ENCODE measurements at places on chromosomes 2 and 18.

GRCh38 chr2:96091711-96092572, 24.4 kb downstream of the ADRA2B start:
- DNase-seq: peak; percentile 73

DNA sequence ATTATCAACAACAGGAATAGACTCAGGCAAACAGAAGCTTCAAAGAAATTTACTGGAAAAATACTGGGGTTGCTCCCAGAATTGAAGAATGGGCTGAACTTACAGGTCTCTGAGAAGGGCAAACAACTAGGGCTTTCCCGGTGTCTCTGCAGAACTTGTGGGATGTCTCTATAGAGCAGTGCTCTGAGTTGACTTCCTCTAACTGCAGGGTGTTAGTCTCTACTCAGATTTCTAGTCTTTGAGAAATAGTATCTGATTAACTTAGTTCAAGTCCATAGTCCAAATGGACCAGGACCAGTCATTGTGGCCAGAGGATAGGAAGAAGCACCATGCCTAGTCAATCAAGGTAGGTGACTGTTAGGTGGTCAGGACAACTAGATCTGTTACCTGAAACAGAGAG, 45.8 kb downstream of the LIMS1 start:
- DNase-seq: no peak

- no peak for DNase-seq
Measured at GRCh38 chr2:23550553-23550952, 165.6 kb downstream of the KLHL29 start.

DNA sequence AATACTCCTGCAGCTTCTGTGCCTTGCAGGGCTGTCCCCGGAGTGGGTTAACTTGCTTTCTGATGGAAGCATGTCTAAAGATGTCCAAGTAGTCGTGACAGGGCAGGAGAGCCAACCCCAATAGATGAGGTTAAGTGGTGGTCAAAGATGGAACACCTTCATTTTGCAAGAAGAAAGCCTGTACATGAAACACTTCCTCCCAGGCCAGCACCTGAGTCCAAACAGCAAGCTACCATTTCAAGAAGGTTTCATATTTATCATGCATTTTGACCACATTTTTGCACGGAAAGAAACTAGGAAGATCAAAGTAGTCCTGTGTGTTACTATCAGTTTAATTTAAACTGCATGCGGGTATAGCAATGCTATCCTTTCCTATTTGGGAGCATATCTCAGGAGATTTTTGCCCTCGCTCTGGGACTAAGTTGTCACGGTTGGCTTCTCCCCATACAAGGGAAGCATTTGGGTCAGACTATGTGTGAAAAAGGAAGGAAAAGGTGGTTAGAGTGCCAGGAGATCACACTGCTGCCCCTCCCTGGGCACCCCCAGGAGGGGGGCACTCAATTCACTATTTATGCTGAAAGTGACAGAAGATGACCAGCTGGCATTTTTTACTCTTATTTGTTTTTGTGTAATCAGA, 187.6 kb downstream of the ZNF521 start:
- DNase-seq: no peak

GRCh38 chr18:29003194-29003593, 826.3 kb upstream of the CDH2 start:
- no peak for DNase-seq

DNA sequence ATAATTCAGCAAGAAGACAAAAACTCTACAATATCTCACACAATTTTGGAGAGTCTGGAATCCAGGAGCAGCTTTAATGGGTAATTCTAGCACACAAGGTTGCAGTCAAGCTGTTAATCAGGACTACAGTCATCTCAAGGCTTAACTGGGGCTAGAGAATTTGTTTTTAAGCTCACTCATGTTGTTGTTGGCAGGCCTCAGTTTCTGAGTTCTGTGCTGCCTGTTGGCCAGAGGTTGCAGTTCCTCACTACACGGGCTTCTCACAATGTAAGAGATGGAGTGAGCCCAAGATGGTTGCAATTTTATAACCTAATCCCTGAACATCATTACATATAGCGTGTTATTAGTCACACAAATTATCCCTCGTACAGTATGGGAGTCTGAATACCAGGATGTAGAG, 50.6 kb upstream of the TMEFF2 start:
- DNase-seq: no peak

GRCh38 chr18:57431002-57431382, 4.2 kb upstream of the ONECUT2 start:
- DNase-seq: no peak

- no peak for DNase-seq
Measured at GRCh38 chr2:99552529-99552928, 62.7 kb upstream of the REV1 start.

- no peak for DNase-seq
Measured at GRCh38 chr18:79393181-79393634, 2.5 kb upstream of the NFATC1 start.

DNA sequence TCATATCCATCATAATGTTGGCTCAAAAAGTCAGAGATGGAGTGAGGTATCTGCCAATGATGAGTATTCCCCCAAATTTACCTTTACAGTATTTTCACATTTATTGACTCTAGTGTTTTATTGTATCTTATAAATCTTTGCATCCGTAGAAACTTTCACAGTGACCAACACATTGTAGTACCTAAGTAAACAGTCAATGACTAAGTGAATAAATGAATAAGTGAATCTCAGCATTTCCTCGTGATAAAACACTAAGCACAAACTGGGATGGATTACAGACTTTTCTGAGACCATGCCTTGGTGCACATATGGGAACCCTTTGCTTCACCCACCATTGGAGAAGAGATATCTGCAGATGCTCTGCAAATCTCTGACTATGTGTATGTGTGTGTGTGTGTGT, 429.9 kb downstream of the NR4A2 start:
- DNase-seq: no peak

DNA sequence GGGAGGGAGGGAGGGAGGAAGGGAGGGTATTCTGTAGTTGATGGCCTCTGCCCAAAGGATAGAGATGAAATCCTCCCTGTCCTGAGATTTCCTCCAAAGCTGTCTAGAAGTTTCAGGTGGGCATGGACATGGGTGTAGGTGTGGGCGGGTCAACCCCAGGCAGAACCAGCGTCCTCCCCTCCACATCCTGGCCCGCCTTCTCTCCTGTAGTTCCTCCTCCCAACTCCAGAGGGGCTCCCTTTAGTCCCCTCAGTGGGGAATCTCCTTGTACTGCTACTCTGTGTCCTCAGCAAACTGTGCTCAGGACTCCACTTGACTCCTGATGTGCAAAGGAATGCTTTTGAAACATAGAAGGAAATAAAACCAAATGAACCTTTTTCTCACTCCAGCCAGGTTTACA, 88.1 kb downstream of the MRPS9 start:
- peak; percentile 67 for DNase-seq

- no peak for DNase-seq
Measured at GRCh38 chr2:171651667-171652415, 35.4 kb upstream of the DYNC1I2 start.

GRCh38 chr2:204183608-204184007, 247.0 kb downstream of the ICOS start:
- DNase-seq: no peak

DNA sequence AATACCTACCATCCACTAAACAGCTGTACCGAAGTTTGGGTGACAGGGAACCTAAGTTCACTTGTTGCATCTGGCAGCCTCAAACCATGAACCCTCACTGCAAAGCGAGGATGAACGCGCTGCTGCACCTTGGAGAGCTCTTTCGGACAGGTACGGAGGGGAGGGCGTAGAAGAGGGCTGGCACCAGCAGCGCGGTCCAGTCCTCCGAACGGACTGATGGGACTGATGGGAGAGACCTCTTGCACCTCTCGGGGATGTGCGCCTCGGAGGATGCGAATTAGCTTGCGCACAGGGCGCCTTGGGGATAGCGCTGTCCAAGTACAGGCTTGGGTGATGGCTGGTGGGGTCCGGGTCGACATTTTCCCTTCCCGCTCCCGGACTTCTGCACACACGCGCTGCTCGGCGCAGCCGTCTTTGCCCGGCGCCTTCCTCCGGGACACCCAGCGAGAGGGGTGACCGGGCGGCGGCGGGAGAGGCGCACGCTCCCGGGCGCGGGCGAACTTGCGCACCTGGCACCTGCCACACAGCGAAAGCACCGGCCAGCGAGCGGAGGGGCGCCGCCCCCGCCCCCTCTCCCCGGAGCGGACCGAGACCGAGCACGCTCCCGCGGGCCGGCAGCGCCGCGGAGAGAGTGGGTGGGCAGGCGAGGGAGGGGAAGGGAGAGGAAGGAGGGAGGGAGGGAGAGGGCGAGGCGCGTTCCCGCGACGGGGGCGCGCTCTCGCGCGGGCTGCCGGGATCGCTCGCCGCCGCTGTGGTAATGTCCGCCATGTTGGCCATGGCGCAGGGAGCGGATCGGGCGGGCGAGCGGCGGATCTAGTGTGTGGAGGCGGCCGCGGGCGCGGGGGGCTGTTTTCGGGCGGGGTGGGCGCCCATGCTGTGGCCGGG, at the start of gene EPC2:
EPC2 (plus strand) TSS at position 754 of the 885 bp plus-strand sequence. CDS start 267 bp downstream, outside the sequence.
- DNase-seq: peak; percentile 89

- no peak for DNase-seq
Measured at GRCh38 chr2:235897992-235898391, 270.2 kb downstream of the GBX2 start.

GRCh38 chr2:108909275-108909823, 79.7 kb downstream of the EDAR start:
- peak; percentile 18 for DNase-seq

- DNase-seq: no peak
Measured at GRCh38 chr18:66564236-66564635, 39.7 kb downstream of the CDH19 start.

GRCh38 chr18:7760967-7761948, 194.1 kb downstream of the PTPRM start:
- DNase-seq: no peak

- no peak for DNase-seq
Measured at GRCh38 chr18:21336846-21337245, 94.8 kb downstream of the GREB1L start.

- no peak for DNase-seq
Measured at GRCh38 chr2:97788986-97789644, 75.7 kb downstream of the ZAP70 start.

DNA sequence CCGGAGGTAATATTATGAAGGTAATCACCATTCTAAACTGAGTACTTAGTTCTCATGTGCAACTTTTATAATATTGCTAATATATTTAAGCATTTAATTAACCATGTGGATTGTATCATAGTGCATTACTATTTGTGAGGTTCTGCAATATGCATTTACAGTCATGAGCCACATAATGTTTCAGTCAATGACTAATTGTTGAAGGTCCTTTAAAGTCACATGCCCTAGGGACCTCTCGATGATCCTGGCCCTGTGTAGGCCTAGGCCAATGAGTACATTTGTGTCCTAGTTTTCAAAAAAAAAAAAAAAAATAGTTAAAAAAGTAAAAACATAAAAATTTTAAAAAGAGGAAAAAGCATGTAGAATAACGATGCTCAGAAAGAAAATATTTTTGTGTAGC, 298.0 kb downstream of the DSEL start:
- no peak for DNase-seq

DNA sequence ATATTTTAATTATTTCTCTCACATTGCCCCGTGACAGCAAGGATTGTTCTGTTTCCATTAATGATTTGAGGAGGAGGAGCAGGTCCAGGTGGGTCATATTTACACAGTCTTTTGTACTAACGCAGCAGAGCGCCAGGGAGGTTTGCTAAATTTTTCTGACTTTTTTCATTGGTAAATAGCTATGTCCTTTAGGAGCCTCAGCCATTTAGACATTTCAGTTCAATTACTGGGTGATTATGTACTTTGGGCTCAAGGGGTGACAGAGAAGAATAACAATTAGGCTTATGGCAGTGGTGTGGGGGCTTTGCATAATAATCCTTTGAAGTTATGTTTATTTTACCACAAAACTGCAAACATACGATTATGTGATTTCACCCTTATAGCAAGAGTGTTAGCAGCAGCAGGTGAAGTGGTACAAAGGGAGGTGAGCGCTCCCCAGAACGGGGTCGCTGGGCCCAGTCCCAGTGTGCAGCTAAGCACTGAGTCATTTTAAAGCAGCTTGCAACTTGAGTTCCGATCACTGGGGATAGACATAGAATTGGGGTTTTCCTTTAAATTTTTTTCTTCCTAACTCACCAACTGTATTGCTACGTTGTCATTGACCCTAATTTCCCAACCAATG, 80.3 kb downstream of the TSHZ1 start:
- DNase-seq: no peak

GRCh38 chr2:57460396-57461276, 586.0 kb upstream of the VRK2 start:
- no peak for DNase-seq

DNA sequence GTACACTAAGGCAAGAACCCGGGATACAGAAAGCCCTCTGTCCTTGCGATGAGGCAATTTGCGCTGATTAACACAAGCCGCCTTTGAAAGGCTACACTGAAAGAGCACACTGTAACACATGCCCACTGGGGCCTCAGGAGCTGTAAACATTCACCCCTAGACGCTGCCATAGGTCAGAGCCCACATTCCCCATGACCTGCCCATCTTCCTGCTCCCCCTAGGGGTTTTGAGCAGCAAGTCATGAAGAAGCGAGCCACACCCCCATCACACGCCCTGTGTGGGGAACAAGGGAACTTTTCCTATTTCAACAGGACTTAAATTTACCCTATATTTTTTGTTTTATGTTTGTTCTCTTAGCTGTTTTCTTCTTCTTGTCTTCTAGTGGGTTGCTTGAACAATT, 47.8 kb upstream of the SLC4A10 start:
- peak; percentile 87 for DNase-seq

- DNase-seq: no peak
Measured at GRCh38 chr2:127014630-127015029, 92.3 kb downstream of the BIN1 start.

GRCh38 chr2:32003791-32004190, 7.0 kb downstream of the MEMO1 start:
- DNase-seq: no peak

GRCh38 chr2:24824966-24825882, 32.0 kb downstream of the CENPO start:
- DNase-seq: peak; percentile 33

DNA sequence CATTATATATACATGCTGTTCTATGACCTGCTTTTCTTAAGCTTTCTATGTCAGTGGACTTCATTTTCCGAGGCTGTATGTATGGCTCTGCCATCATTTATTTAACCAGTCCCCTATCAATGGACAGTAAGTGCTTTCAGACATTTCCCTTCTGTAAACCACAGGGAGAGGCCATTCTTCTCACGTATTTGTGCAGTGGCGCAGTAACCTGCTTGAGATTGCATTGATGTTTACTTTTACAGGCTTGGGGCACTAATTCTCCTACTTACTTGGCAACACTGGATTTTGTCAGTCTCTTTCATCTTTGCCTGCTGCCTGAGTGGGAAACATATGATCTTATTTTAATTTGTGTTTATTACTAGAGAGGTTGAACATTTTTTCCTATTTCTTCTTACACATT, 52.1 kb downstream of the BOLA3 start:
- no peak for DNase-seq

DNA sequence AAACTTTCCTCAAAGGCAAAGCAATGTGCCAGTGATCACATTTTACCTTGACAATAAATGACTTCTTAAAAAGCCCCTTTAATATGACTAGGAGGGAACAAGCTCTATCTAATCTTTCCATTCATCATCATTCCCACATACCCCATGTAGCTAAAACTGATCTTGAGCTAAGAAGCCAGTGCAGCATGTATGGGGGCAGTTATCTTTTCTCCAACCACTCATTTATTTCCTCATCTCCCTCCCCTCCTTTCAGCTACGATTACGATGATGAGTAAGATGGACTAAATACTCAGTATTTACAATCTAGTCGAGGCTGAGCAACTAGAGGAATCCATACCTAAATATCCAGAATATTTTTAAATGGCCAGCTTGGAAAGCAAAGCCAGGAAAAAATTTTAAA, 35.5 kb downstream of the PNO1 start:
- no peak for DNase-seq

Data from H9 (cell line).